Nasal cavity respiratory epithelium epithelial cell of viscerocranial mucosa (primary cell): ENCODE measurements at places on chromosomes 13 and 19. TPM values are rescaled to one million over a fixed set of nuclear protein-coding genes. Genes with fewer than 3 reads are reported as not detected.

Gene IGFLR1
- total RNA-seq, result under 0.01 and 0.43 TPM in 2 replicates

Gene ZNF284
- total RNA-seq, result 1.7 and 3.3 TPM in 2 replicates

Gene TSSK6
- 3.6 and 4.4 TPM in 2 replicates for total RNA-seq

Gene CDC16
- total RNA-seq, result 34.2 and 77.3 TPM in 2 replicates

Gene PRODH2
- total RNA-seq, result not detected in 2 replicates

Gene TRIM13
- total RNA-seq, result 17.8 and 24.7 TPM in 2 replicates

Gene RAB11B
- 53.3 and 120 TPM in 2 replicates for total RNA-seq

Gene ZNF708
- 3.8 and 8.9 TPM in 2 replicates for total RNA-seq

Gene ELAVL1
- total RNA-seq, result 20.2 and 72.3 TPM in 2 replicates

Gene MEIS3
- total RNA-seq, result 3.4 and 9.6 TPM in 2 replicates

Gene ETV2
- 0.34 TPM in 1 of 2 replicates, not detected in the other for total RNA-seq

Gene SYNGR4
- total RNA-seq, result not detected in 2 replicates

Gene PALM3
- total RNA-seq, result not detected in 2 replicates

Gene IGSF23
- not detected in 2 replicates for total RNA-seq

Gene SIGLEC5
- not detected in 2 replicates for total RNA-seq

Gene FRY
- 0.93 and 1.7 TPM in 2 replicates for total RNA-seq

Gene SPRED3
- total RNA-seq, result 0.34 and 0.71 TPM in 2 replicates

Gene ZNF726
- 1.7 and 2.4 TPM in 2 replicates for total RNA-seq

Gene ZNF563
- 3.8 and 5.1 TPM in 2 replicates for total RNA-seq

Gene CPAMD8
- 0.34 and 2.6 TPM in 2 replicates for total RNA-seq

Gene CACNG8
- total RNA-seq, result under 0.01 TPM in 2 replicates

Gene PSPN
- total RNA-seq, result 0.34 and 2.4 TPM in 2 replicates

Gene DCT
- 0.21 TPM in 1 of 2 replicates, not detected in the other for total RNA-seq

Gene COL5A3
- under 0.01 and 0.64 TPM in 2 replicates for total RNA-seq

Gene PEX11G
- total RNA-seq, result 1.6 and 3.1 TPM in 2 replicates

Gene ZNF235
- total RNA-seq, result 4.1 and 6.9 TPM in 2 replicates

Gene DHDH
- total RNA-seq, result 1.6 and 14.7 TPM in 2 replicates

Gene RUVBL2
- total RNA-seq, result 140 and 155 TPM in 2 replicates

Gene SBSN
- total RNA-seq, result 16.5 and 67.3 TPM in 2 replicates

Gene CEACAM5
- total RNA-seq, result 2.4 and 8.3 TPM in 2 replicates

Gene CRX
- total RNA-seq, result not detected in 2 replicates

Gene PSG4
- 6.7 TPM in 1 of 2 replicates, not detected in the other for total RNA-seq

Gene PSG7
- total RNA-seq, result not detected in 2 replicates

Gene SYDE1
- 1.0 and 1.2 TPM in 2 replicates for total RNA-seq

Gene ZNF274
- 41.7 and 43.9 TPM in 2 replicates for total RNA-seq

Gene TSC22D1
- total RNA-seq, result 60.5 and 106 TPM in 2 replicates

Gene FXYD7
- not detected in 2 replicates for total RNA-seq

Gene EDDM13
- 0.36 TPM in 1 of 2 replicates, not detected in the other for total RNA-seq

Gene MBD3L3
- not detected in 2 replicates for total RNA-seq

Gene SULT2B1
- total RNA-seq, result 7.8 and 9.9 TPM in 2 replicates

Gene SSC5D
- 0.36 TPM in 1 of 2 replicates, not detected in the other for total RNA-seq

Gene NAXD
- total RNA-seq, result 20.5 and 26.1 TPM in 2 replicates

Gene LILRB1
- not detected in 2 replicates for total RNA-seq

Gene ZNF317
- 15.7 and 27.2 TPM in 2 replicates for total RNA-seq

Gene NCR1
- total RNA-seq, result not detected in 2 replicates

Gene DKKL1
- 0.14 and 0.34 TPM in 2 replicates for total RNA-seq

Gene TINCR
- 6.9 and 14.0 TPM in 2 replicates for total RNA-seq

Gene PAN3
- total RNA-seq, result 18.8 and 27.8 TPM in 2 replicates

Gene CUL4A
- 118 and 166 TPM in 2 replicates for total RNA-seq

Gene ENOX1
- total RNA-seq, result 1.4 and 1.5 TPM in 2 replicates

Gene RGS9BP
- total RNA-seq, result 0.57 and 1.0 TPM in 2 replicates

Gene ZNF382
- total RNA-seq, result 4.1 and 5.8 TPM in 2 replicates

Gene NLRP11
- not detected in 2 replicates for total RNA-seq
